ENCODE measurements at places on chromosomes 6 and 20. TPM values are rescaled to one million over a fixed set of nuclear protein-coding genes. Genes with fewer than 3 reads are reported as not detected.

Gene STX11
- 9.6 TPM for total RNA-seq

Gene TBXT
- not detected for total RNA-seq

Gene SEL1L2
- not detected for total RNA-seq

Gene PLCB4
- total RNA-seq: 5.0 TPM

Gene PPIL4
- 32.8 TPM for total RNA-seq

Gene CTCFL
- not detected for total RNA-seq

Gene TFB1M
- 15.8 TPM for total RNA-seq

Gene TNXB
- total RNA-seq: 4.2 TPM

Gene MYT1
- not detected for total RNA-seq

Gene TFAP2C
- not detected for total RNA-seq

Gene PRKN
- 1.6 TPM for total RNA-seq

Gene RSPH9
- 0.19 TPM for total RNA-seq

Gene EEF1A2
- 5.6 TPM for total RNA-seq

Gene OR2J3
- under 0.01 TPM for total RNA-seq

Gene HLA-E
- 565 TPM for total RNA-seq

Gene NELFCD
- total RNA-seq: 67.6 TPM

Gene XRN2
- 82.6 TPM for total RNA-seq

Gene PRL
- not detected for total RNA-seq

Gene SALL4
- 0.65 TPM for total RNA-seq

Gene SYNDIG1
- total RNA-seq: not detected

Gene CCR6
- total RNA-seq: not detected

Gene PMEPA1
- 25.2 TPM for total RNA-seq
